ENCODE measurements at places on chromosomes 2 and 18.

- no peak for DNase-seq
Measured at GRCh38 chr2:124702777-124703176, 677.7 kb downstream of the CNTNAP5 start.

GRCh38 chr18:54210463-54210862 lies 14.0 kb downstream of the MBD2 start:
- no peak for DNase-seq

DNA sequence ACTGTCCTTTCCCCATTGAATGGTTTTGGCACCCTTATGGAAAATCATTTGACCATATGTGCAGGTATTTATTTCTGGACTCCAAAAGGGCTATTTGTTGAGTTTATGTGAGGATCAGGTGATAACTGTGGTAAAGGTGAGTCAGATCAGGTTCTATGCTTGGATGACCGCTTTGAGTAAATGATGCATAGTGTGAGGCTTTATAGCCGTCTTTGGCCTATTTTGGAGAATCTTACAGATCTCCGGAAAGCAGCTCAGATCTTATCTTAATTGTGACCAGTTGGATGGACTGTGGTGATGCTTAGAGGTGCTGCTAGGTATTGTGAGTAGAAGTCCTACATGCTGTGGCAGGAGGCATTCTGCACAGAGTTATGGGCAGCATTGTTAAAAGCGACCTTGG lies 126.2 kb downstream of the METTL8 start:
- DNase-seq, result no peak

- no peak for DNase-seq
Measured at GRCh38 chr2:149841396-149841795, 253.8 kb upstream of the MMADHC start.

DNA sequence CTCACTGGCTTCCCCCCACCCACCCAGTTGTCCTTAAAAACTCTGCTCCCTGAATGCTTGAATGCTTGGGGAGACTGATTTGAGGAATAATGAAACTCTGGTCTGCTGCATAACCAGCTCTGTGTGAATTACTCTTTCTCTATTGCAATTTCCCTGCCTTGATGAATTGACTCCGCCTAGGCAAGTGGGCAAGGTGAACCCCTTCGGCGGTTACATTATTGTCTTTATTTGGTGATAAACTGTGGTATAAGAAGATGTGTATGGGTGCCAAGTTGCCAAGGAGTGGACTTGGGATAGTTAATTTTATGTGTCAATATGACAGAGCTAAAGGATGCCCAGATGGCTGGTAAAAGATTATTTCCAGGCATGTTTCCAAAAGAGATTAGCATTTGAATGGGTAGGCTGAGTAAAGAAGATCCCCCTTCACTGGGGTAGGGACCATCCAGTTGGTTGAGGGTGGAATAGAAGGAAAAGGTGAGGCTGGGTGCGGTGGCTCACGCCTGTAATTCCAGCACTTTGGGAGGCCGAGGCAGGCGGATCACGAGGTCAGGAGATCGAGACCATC lies 98.5 kb upstream of the HAAO start:
- DNase-seq, result no peak

DNA sequence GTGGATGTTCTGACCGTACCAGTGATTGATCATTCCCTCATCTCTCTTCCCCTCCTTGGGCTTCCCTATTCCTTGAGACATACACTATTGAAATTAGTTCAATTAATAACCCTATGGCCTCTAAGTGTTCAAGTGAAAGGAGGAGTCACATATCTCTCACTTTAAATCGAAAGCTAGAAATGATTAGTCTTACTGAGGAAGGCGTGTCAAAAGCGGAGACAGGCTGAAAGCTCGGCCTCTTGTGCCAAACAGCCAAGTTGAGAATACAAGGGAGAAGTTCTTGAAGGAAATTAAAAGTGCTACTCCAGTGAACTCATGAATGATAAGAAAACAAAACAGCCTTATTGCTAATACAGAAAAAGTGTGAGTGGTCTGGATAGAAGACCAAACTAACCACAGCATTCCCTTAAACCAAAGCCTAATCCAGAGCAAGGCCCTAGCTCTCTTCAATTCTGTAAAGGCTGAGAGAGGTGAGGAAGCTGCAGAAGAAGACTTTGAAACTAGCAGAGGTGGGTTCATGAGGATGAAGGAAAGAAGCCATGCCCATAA lies 144.4 kb upstream of the LYPD6 start:
- no peak for DNase-seq

GRCh38 chr2:201452922-201453643 lies 1.5 kb downstream of the STRADB start:
- no peak for DNase-seq

DNA sequence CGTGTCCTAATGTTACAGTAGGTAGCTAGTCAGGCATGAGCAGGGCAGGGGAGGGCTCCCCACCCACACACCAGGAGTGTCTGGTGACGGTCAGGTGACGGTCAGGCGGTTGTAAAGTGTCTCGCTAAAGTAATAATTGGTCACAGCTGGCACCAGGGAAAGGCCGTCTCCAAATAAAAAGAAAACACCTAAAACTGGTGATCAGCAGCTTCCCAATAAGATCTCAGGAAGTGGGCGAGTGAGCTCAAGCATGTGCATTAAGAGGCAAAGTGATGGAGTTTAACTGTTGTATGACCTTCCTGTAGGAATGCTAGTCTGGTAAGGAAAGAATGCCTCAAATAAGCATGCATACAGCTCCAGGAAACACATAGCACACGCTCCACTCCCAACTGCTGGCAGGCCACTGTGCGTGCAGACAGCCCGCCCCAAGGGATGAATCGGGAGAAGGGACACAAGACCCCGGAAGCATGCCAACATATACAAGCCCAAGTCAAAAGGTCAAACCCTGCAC lies 177.1 kb downstream of the RNF144A start:
- peak; percentile 23 for DNase-seq

DNA sequence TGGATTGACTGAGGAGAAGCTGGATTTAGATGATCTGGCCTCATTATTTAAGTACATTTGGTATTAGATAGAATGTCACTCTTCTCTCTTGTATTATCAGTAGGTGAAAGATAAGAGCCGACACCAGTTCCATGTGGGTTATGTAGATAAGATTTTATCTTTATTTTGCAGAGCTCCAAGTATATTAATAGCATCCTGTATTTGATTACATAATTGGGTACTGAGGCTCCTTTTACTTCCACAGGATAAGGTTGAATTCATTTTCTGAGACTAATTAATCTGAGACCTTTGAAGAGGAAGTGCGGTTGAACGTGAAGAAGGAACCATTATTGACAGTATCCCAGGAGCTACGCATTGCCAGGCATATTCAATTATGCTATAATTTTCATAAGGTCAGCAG lies 32.8 kb upstream of the CD226 start:
- DNase-seq, result no peak

Data from T47D (cell line).